ENCODE measurements at places on chromosomes 3 and 15. TPM values are rescaled to one million over a fixed set of nuclear protein-coding genes. Genes with fewer than 3 reads are reported as not detected.

DNA sequence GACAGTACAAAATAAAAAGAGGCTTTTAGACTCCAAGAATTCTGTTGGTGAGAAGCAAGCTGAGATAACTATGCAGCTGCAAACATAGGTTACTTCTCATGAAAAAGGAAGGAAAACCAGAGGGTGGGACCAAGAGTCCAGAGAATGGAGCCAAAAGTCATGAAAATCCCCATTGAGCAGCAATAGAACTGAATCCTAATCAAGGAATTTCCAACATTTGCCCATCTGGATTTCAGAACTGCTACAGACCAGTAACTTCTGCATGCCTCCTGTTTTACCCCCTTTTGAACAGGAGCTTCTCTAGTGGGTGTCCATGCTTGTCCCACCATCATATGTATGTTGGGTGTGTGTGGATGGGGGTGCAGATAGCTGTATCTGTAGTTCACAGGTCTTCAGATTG is 33.6 kb upstream of the BNC1 start:
- H3K27ac ChIP-seq: no peak overlapping the region
- DNase-seq: no peak
- no peaks in the 10 kb centered on the region for H3K36me3 ChIP-seq
- H3K4me1 ChIP-seq: no peaks in the 10 kb centered on the region
- H3K27me3 ChIP-seq: no peaks in the 10 kb centered on the region
- no peak overlapping the region for H3K4me3 ChIP-seq

- DNase-seq: no peak
- H3K36me3 ChIP-seq: no peaks in the 10 kb centered on the region
- no peak overlapping the region for H3K4me3 ChIP-seq
- no peaks in the 10 kb centered on the region for H3K4me1 ChIP-seq
- H3K27me3 ChIP-seq: no peaks in the 10 kb centered on the region
These were observed 739.7 kb upstream of the DPPA4 start for GRCh38 chr3:110077093-110077492.

- no peak overlapping the region for H3K27ac ChIP-seq
- no peaks in the 10 kb centered on the region for H3K27me3 ChIP-seq
- H3K36me3 ChIP-seq: no peaks in the 10 kb centered on the region
- no peak for DNase-seq
- H3K4me1 ChIP-seq: no peaks in the 10 kb centered on the region
- no peak overlapping the region for H3K4me3 ChIP-seq
These were observed 17.3 kb upstream of the FURIN start for GRCh38 chr15:90851114-90851513.

GRCh38 chr3:83321891-83322290 is 1560.4 kb upstream of the GBE1 start:
- DNase-seq: no peak
- H3K36me3 ChIP-seq: no peaks in the 10 kb centered on the region
- no peak overlapping the region for H3K4me3 ChIP-seq
- H3K27me3 ChIP-seq: no peaks in the 10 kb centered on the region
- no peak overlapping the region for H3K27ac ChIP-seq

GRCh38 chr3:134544316-134544715 is 58.5 kb downstream of the CEP63 start:
- H3K27me3 ChIP-seq: no peaks in the 10 kb centered on the region
- no peak for DNase-seq
- H3K4me1 ChIP-seq: no peaks in the 10 kb centered on the region
- no peak overlapping the region for H3K4me3 ChIP-seq

- H3K4me3 ChIP-seq: no peak overlapping the region
- H3K36me3 ChIP-seq: no peaks in the 10 kb centered on the region
- H3K4me1 ChIP-seq: peaks cover 20% of the 10 kb centered on the region
These were observed 17.5 kb downstream of the RFTN1 start for GRCh38 chr3:16496008-16496407.

DNA sequence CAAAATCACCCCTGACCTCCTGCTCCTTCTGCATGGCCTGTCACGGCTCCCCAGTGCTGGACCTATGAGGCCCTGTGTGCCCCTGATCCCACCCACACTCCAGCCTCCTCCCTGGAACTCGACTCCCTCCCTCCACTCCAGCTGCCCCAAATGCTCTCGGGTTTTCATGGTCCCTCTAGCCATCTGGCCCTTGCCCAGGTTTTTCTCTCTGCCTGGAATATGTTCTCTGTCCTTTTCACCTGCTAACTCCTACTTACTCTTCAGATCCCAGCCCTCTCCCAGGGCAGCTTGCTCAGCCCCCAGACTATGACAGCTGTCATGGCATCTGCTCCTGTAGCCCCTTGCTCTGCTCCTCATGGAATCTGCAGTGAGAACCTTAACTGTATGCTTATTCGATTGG is 30.3 kb downstream of the DUSP7 start:
- no peak overlapping the region for H3K4me3 ChIP-seq
- no peaks in the 10 kb centered on the region for H3K27me3 ChIP-seq
- no peak for DNase-seq
- H3K4me1 ChIP-seq: peaks cover 10% of the 10 kb centered on the region

GRCh38 chr3:184786280-184786941 is 25.6 kb upstream of the VPS8 start:
- peak overlapping the region; percentile 71 for H3K27ac ChIP-seq
- no peak overlapping the region for H3K4me3 ChIP-seq
- H3K36me3 ChIP-seq: no peaks in the 10 kb centered on the region
- peaks cover 29% of the 10 kb centered on the region for H3K4me1 ChIP-seq
- H3K27me3 ChIP-seq: no peaks in the 10 kb centered on the region

DNA sequence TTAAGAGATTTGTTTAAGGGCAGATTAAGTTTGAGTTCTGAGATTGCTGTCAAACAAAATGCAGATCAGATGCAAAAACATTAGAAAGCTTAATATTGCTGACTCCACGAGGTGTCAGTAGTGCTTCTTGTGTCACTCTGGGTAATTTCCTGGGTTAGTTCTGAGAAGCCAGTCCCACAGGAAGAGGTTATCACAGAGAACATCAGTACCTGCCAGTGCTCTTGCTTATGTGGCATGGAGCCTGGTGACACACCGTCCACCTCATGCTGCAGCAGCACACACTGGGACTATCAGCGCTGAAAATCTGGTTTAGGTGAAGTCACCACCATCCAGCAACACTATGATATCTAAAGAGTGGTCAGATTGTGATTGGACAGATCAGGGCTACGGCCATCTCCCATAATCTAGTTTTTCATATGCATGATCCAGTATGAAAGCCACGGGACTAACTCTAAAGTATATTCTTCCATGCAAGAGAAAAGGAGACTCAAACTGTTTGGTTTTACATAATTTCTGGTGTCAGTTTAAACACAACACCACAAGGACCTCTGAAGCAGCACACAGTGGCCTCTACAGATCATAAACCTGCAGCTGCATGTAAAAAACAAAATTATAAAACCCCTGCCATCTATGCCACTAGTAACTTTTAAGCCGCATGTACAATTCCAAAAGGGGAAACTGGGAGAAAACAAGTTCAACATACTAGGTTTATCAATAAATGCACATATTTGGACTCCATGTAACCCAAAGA is 36.1 kb upstream of the MYO5C start:
- H3K4me1 ChIP-seq: no peaks in the 10 kb centered on the region
- no peak overlapping the region for H3K4me3 ChIP-seq
- peak; percentile 52 for DNase-seq
- no peaks in the 10 kb centered on the region for H3K27me3 ChIP-seq

DNA sequence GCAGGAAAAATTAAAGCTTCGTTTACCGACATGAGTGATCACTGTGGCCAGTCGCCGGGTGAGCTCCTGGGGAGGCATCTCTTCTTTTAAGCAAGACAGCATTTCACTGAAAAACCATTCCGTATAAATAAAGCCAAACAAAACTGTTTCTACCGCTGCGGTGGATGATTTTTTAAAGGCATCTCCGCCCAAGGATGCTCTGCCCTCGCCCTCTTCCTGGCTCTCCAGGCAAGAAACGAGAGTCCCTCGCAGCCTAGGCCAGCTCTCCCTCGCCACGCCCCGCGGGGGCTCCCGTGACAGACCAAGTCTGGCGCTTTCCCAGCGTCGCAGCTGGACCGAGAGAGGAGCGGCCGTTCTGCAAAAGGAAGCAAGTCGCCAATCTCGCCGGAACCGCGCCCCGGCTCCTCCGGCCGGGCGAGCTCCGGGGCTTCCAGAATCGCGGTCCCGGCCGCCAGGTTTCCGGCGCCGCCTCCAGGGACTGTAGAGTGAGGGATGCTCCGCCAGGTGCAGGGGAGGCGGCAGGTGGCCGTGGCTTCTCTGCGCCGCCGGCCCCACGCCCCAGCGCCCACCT is 458 bp downstream of the MCF2L2 start:
- no peak overlapping the region for H3K27ac ChIP-seq
- H3K4me3 ChIP-seq: peak overlapping the region; percentile 50
- peak; percentile 39 for DNase-seq

GRCh38 chr3:13795816-13796215 is 84.1 kb downstream of the WNT7A start:
- peaks cover 16% of the 10 kb centered on the region for H3K27me3 ChIP-seq
- no peak for DNase-seq
- H3K27ac ChIP-seq: no peak overlapping the region
- no peak overlapping the region for H3K4me3 ChIP-seq
- H3K36me3 ChIP-seq: no peaks in the 10 kb centered on the region
- no peaks in the 10 kb centered on the region for H3K4me1 ChIP-seq

- H3K4me3 ChIP-seq: no peak overlapping the region
- H3K36me3 ChIP-seq: no peaks in the 10 kb centered on the region
- no peak for DNase-seq
- no peak overlapping the region for H3K27ac ChIP-seq
These were observed 42.9 kb downstream of the TIMP4 start for GRCh38 chr3:12115849-12116248.

DNA sequence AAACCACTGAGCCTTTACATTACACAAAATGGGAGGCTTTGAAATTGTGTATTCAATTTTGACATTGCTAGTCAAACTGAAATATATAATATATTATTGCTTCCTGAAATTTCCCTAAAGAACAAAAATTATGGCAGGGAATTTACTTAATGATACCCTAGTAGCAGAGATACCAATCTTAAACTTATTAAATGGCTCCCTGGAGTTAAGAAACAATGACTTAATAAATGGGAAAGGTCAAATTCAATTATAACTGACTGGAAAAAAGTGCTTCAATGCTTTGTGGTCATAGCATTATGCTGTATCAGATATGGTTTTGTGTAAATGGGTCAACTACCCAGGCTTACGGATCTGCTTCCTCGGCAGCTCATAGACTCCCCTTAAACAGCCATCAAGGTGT is 244.1 kb downstream of the CNTN3 start:
- DNase-seq: no peak
- H3K27me3 ChIP-seq: no peaks in the 10 kb centered on the region
- no peaks in the 10 kb centered on the region for H3K36me3 ChIP-seq
- no peak overlapping the region for H3K27ac ChIP-seq
- no peaks in the 10 kb centered on the region for H3K4me1 ChIP-seq

- no peak overlapping the region for H3K4me3 ChIP-seq
- no peaks in the 10 kb centered on the region for H3K27me3 ChIP-seq
- H3K36me3 ChIP-seq: no peaks in the 10 kb centered on the region
- H3K4me1 ChIP-seq: no peaks in the 10 kb centered on the region
- DNase-seq: no peak
- H3K27ac ChIP-seq: no peak overlapping the region
These were observed 68.0 kb upstream of the XCR1 start for GRCh38 chr3:46095307-46095706.

DNA sequence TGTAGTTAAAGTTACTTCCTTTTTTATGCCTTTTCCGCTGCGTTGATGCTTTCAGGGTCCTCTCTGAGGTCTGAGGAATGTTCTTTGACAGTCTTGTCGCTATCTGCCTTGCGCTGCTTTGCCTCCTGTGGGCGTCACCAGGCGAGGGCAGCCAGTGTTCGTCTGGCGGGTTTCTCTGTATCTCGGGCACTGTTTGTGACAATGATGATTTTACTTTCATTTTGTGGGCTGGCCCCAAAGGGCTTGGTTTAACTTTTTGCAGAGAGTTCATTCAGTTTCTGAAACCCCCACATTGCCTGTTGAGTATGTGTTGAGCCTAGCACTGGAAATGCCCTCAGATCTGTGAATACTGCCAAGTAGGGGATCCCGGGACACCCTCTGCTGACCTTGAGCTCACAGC is 24.6 kb upstream of the SACM1L start:
- H3K4me3 ChIP-seq: no peak overlapping the region
- no peak for DNase-seq
- H3K4me1 ChIP-seq: peaks cover 14% of the 10 kb centered on the region
- H3K27me3 ChIP-seq: no peaks in the 10 kb centered on the region
- H3K27ac ChIP-seq: no peak overlapping the region
- peaks cover 5% of the 10 kb centered on the region for H3K36me3 ChIP-seq

DNA sequence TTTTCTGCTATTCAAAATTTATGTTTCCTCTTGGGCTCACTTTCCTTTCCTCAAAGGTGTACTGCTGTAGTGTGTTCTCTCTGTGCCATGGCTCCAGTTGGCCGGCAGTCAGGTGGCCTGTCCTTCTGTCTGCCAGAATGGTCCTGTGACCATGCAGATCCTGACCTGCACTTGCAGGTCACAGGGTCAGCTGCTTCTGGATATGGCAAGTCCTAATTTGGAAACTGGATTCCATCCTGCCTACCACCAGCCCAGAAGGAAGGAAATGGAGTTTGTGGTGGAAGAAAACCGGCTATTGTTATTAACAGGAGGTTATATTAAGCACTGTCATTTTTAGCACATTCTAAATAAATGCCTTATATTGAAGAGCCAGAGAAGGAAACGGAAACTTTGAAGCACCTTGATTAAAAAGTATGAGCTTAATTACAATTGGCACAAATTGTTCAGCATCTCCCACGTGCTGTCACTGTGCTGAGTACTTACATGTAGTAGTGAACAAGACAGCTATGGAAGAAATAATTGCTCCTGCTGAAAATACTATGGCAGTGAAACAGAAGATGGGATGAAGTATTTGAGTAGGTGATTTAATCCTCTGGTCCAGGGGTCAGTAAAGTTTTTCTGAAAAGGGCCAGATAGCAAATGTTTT is 362.8 kb downstream of the PTPRG start:
- H3K4me1 ChIP-seq: no peaks in the 10 kb centered on the region
- H3K27me3 ChIP-seq: no peaks in the 10 kb centered on the region
- H3K27ac ChIP-seq: no peak overlapping the region
- no peak overlapping the region for H3K4me3 ChIP-seq

- no peak overlapping the region for H3K4me3 ChIP-seq
- H3K4me1 ChIP-seq: peaks cover 17% of the 10 kb centered on the region
- H3K36me3 ChIP-seq: no peaks in the 10 kb centered on the region
- DNase-seq: peak; percentile 39
- H3K27me3 ChIP-seq: no peaks in the 10 kb centered on the region
- H3K27ac ChIP-seq: peak overlapping the region; percentile 51
These were observed 197.5 kb upstream of the TSC22D2 start for GRCh38 chr3:150210461-150211110.

- H3K27ac ChIP-seq: peak overlapping the region; percentile 60
- no peaks in the 10 kb centered on the region for H3K36me3 ChIP-seq
- no peaks in the 10 kb centered on the region for H3K4me1 ChIP-seq
- H3K4me3 ChIP-seq: no peak overlapping the region
- H3K27me3 ChIP-seq: no peaks in the 10 kb centered on the region
These were observed 56.0 kb upstream of the FLNB start for GRCh38 chr3:57952208-57952631.

The SRPRB gene
- total RNA-seq: 64.2 TPM

The CCRL2 gene
- not detected for total RNA-seq

The TMEM39A gene
- 39.7 TPM for total RNA-seq

The PLA2G4E gene
- total RNA-seq: not detected

The RPL35A gene
- total RNA-seq: 1,102 TPM

The HMG20A gene
- 49.9 TPM for total RNA-seq

The SLC24A5 gene
- not detected for total RNA-seq
